PC-3 (cell line): ENCODE measurements at places on chromosomes 3 and 15. TPM values are rescaled to one million over a fixed set of nuclear protein-coding genes. Genes with fewer than 3 reads are reported as not detected.

DNA sequence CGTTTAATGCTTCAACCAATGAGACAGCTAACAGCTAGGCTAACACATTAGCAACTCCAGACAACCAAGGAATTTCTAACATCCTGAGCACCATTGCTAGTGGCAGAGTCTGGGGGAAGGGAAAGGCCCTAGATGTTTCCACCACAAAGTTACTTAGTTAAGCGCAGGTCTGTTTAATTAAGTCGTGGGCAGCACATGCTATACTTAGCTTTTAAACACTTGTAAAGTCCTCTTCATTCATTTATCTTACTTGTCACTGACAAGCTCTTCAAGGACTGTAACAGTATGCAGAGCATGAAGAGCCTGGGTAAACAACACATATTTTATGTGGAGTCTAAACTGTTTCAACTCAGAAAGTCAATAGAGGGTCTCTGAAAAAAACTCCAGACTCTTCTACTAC, 221.1 kb upstream of the WNT5A start:
- DNase-seq: no peak

- DNase-seq: peak; percentile 86
Measured at GRCh38 chr3:194985031-194985578, 285.9 kb downstream of the XXYLT1 start.

DNA sequence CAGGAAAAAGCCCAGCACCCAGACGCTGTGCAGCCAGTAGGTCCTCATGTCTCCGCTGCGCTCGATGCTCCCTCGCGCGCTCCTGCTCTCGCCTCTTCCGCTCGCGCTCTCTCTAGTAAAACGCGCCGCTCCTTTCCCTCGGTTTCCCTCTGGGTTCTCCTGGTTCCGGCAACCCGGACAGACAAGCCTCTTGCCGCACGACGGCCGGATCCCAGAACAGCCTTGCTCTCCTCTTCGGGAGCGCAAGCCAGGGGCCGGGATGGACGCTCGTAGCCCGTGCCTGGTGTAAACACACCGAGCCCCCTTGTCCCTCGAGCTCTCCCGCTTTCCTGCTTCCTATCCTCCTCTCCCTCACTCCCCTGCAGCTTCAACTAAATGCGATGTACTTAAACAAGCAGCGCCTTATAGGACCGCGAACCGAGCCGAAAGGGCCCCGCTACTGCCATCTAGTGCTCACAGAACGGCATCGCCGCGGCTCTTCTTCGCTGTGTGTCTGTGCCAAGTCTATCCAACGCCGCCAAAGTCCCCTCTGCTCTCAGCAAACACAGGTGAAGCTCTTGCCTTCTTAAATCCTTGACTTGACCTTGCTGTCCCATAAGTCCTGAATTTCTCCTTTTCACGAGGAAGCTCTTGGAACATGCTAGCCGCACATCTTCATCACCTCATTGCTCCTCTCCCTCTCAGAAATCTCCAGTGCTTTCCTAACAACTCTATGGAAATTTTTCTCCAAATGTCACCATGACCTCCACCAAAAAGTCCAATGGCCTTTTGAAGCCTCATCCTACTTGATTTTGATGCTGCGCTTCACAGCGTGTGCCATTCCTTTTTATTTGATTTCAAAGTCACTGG, 1037.2 kb downstream of the IGSF11 start:
- DNase-seq: peak; percentile 81

DNA sequence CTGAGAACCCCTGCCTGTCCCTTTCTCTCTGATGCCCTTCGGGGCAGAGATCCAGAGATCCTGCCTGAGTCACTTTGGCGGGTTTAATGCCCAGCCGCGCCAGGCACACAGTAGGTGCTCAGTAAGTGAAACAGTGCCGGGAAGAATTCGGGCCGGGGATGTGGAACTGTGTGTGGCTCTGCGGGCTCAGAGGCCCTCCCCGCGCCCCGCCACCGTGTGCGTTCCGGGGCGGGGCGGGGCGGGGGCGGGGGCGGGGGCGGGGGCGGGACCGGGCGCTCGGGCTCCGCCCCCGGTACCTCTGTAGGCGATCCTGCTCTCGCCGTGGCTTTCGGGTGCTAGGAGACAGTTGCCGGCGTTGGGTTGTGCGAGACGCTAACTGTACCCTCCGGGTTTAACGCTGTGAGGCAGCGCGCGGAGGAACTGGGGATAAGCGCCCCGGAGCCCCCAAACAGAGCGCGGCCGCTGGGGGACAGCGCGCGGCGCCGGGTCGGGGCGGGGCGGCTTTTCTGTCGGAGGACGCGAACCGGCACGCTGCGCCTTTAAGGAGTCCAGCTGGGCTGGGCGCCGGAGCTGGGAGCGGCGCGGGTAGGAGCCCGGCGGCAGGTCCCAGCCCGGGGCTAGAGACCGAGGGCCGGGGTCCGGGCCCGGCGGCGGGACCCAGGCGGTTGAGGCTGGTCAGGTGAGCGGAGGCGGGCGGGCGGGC, at the start of gene ABHD6:
Gene ABHD6, plus strand, starts transcription at position 555 of the 703 bp plus-strand sequence. CDS start 18,795 bp downstream, outside the sequence.
- peak; percentile 66 for DNase-seq

GRCh38 chr3:56862352-56863062, 60.8 kb upstream of the ARHGEF3 start:
- DNase-seq: peak; percentile 85

DNA sequence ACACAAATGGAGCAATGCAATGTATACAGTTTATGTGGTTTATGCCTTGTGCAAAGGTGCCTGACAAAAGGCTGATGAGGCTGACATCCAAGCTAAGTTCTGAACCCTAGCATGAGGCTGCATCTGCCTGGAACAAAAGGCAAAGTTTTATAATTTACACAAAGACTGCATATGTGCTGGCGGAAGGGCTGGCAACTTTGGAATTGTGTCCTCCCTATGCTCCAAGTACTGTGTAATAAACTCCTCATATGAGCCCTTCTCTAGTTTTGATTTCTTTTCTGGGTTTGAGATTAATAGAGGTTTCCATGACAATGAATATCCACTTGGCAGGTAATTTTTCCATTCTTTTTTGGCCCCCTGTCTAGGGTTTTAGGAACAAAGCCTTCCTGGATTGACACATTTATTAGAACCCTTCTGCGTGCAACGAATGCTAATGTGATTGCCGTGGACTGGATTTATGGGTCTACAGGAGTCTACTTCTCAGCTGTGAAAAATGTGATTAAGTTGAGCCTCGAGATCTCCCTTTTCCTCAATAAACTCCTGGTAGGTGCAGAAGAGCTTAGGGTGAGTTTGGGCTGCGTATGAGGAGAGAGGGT, 10.8 kb downstream of the PLA1A start:
- no peak for DNase-seq

GRCh38 chr15:29665444-29666003, 156.7 kb downstream of the TJP1 start:
- no peak for DNase-seq

DNA sequence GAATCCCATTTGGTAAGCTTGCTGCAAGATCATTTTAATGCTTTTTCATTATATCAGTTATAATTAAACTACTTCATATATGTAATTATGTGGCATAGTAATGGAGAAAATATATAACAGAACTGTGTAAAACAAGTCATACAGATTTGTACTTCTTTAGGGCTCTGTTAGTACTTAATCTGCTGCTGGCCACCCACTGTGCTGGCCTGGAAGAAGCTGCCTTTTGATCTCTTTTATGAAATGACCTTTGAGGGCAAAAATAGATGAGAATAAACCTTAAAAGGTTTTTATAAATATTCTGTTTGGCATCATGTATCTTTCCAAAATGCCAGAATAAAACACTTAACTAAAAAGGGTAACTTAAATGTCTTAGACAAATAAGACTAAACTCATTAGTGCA, 262.9 kb downstream of the ZIC1 start:
- no peak for DNase-seq

DNA sequence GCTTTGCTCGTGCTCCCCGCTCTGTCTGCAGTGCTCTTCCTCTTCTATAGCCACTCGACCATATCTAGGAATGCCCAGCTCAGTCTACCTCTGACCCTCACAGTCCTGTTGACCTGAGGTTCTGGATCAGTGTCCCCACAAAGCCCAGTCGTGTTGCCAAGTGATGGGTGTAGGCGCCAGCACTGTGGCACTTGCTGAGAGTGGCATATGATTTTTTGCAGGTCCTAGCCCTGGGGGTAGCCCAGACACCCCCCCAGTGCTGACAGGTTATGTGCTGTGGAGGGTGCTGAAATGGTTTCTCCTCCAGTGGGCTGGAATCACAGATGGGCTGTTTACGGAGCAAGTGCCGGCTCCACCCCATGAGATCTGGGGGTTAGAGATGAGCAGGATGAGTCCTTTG, 32.5 kb downstream of the ACAD9 start:
- no peak for DNase-seq

DNA sequence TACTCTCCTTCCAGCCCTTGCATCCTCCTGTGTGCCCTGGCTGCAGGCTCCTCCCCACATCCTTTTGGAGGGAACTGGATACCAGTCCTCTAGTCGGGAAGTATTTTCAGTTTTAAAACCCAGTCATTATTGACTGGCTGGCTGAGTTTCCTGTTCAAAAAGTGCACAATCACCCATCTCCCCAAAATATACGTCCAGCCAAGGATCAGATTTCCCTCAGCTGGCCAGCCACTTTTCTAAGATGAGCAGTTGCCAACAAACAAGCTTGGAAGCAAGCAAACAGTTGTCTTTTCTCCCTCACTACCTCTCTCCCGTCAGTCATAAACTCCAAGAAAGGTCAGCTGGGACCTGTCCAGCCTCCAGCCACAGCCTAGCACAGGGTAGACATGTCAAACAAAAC, 147.7 kb upstream of the GALNT15 start:
- DNase-seq: no peak

DNA sequence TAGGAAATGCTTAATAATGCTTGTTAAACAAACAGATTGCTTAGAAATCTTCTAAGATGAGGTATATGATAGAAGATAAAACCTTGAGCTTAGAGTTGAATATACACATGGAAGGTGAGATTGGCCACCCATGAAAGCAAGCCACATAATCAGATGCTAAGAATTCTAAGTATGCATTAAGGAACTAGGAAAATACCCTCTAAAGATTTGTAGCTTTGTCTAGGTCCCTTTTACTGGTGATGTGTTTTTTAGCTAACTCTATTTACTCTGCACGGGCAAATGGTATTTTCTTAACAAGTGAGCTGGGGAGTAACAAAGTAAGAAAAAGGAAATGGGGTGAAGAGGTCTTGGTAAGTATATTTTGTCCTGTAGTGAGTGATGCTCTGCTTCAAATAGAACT, 310.3 kb downstream of the OXSM start:
- DNase-seq: no peak

DNA sequence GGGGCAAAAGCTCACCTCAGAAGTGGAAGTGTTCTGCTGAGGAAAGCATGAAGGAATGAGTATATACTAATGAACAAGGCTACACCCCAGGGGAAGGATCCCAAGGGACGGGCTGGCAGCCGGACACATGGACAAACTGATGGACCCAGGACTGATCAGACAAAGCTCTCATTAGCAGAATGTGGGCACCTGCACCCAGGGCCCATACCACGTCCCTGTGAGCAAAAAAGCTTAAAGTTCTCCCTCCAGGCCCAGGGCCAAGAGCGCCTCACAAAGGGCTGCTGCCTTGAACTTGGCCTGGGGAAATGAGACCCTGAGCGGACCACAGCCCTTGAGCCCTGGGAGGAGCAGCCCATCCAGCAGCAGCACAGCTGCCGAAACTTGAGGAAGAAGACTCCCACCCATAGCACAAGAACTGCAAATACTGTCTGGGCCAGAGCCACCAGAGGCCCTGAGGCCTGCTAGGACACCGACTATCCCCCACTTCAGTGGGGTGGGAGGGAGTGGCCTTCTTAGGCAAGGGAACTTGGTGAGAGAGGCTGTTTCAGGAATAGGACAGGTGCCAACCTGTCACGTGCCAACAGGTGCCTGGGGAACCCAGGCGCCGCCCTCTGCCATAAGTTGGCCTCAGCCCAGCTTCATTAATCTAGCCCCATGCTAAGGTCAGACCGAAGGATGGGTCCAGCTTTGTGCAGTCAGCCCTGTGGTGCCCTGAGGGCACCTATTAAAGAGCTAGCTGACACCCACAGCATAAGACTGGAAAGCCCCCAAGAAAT, 2.3 kb upstream of the GMPPB start:
- DNase-seq: no peak

GRCh38 chr3:126580746-126581145, 22.0 kb upstream of the C3orf22 start:
- no peak for DNase-seq

DNA sequence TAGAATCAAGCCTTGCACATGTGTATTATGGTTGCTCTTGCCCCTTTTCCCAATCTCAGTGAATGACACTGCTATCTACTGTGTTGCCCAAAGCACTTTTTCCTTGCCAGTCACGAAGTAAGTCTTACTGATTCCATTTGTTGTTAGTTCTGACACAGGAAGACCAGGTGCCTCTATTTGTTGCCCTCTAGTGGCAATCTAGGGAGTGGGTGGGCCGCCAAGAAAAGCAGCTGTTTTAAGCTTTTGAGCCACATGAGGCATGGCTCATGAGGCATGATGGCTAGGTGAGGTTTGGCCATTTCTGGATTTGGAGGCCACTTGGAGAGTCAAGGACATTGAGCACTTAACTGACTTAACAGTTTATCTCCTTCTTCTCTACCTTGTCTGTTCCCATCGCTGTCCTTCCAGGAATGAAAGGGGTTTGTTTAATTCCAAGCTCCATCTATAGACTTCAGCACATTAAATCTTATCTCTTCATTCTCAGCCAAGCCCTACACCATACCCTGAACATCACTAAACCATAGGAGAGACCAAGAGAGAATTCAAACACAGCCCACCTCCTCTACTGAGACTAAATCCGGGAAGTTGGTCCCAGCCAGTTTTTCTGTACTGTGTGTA, 103.1 kb downstream of the HCN4 start:
- peak; percentile 56 for DNase-seq

GRCh38 chr15:73287019-73287418, 81.7 kb downstream of the HCN4 start:
- DNase-seq: no peak

GRCh38 chr3:184639351-184639750, 72.5 kb downstream of the MAGEF1 start:
- no peak for DNase-seq

DNA sequence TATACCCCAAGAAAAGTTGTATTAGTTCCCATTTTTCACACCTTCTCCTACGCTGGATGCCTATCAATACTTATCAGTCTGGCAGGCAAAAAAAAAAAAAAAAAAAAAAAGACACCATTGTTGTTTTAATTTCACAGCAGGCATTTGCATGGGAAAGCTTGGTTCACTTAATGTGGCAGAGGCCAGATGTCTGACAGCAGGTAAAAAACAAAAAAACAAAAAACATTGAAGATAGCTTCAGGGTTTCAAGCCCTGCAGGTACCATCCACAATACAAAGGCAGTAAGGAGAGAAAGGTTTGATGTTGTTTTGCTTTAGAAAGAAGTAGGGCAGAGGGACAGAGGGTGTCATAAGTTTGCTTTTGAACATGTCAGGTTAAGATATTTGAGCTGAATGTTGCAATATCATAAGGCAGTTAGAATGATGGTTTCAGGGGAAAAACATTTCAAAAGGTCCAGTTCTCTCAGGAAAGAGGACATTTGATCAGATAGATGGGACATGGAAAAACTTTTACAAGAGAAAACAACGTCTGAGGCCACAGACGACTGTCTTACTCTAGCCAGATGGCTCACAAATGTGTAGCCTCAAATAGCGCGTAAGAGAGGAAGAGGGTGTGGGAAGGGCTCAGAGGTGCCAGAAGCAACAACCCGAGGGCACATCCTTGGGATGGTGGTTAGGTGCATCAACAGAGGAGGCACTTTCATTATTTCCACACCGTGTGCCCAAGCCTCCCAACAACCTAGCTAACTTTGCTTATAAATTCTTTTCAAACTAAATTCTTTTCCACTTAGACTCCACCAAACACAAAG, 25.7 kb downstream of the PCOLCE2 start:
- DNase-seq: peak; percentile 63

- DNase-seq: no peak
Measured at GRCh38 chr3:46711305-46711704, 6.4 kb downstream of the PRSS50 start.

RPS27L gene
- 33.9 and 48.5 TPM in 2 replicates for total RNA-seq

HGD gene
- 0.11 and 1.4 TPM in 2 replicates for total RNA-seq

ITPKA gene
- 7.8 and 16.8 TPM in 2 replicates for total RNA-seq

RPUSD2 gene
- total RNA-seq: 22.2 and 24.4 TPM in 2 replicates

FOXB1 gene
- total RNA-seq: not detected in 2 replicates

RNF7 gene
- total RNA-seq: 42.3 and 42.9 TPM in 2 replicates
